Mucosa of descending colon (tissue), 3 donors: ENCODE measurements at places on chromosomes 4 and X. TPM values are rescaled to one million over a fixed set of nuclear protein-coding genes. Genes with fewer than 3 reads are reported as not detected.

DNA sequence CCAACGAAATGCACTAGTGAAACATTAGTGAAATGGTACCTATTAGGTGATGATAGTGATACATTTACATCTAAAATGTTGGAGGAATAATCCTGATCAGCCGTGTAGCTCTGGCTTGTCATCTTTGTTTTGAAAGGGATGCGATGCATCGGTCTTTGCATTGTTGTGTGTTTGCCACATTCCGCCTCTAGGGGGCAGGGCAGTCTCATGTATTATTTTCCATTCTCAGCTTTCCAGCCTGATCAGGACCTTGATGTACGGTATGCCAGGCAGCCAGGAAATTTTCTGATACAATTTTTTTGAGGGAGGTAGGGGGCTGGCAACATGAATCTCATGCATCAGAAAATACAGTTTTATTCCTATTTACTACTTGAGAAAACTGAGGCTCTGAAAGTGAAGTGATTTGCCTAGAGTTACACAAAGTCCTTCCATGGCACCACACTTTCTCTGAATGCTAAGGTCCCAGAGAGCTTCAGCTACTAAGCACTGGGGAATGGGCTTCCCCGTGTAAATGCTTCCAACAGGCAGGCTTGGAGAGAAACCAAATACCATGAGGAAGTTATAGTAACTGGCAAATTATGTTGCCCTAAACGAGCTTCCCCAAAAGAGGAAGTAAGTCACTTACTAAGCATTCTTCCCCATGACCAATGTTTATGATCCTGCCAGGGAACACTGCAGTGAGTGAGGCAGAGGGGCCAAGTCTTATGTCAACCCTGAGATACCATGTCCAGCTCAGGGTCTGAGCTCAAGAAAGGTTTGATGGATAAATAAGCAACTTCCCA is 31.8 kb upstream of the IQSEC2 start:
- peak; percentile 80 for DNase-seq

DNA sequence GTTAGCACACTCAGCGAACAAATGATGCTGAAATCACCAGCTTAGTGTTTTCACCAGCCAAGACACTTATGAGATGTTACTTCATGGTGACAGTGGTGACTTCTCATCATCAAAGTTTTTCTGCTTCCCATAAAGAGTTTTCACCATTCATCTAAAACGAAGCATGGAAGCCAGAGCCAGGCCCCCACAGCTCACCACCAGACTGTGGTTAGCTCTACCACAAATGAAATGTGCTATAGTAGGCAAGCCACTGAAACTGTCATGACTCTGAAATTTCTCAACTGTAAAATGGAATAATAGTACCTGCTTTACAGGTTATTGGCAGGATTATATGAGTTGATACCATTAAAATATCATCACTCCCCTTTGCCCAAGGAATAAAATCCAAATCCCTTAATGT is 56.4 kb upstream of the HHIP start:
- no peak for DNase-seq

GRCh38 chr4:182339221-182339641 is 96.0 kb downstream of the TENM3 start:
- DNase-seq: no peak

VCX gene
- total RNA-seq: not detected

GRCh38 chrX:64230123-64230970 is at the start of gene ASB12:
Gene ASB12 (minus strand): TSS chrX:64230607. CDS start chrX:64225650, 4,957 bp downstream.
- DNase-seq: no peak

DNA sequence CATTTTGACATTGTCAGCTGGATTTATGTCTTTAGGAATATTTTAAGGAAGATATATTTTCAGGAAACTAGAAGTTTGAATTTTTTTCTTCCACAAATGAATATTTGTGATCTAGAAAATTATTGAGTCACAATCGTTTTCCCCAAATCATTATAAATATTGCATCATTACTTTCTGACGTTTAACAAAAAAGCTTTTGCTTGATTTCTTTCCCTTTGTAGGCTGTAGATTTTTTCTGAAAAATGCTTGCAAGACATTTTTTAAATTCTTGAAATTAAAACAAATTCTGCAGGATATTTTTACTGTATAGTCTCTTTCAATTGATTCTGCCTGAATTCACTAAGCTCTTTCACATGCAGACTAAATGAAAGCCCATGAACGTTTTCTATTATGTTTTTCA is 4.9 kb upstream of the SMARCAD1 start:
- DNase-seq: no peak

- no peak for DNase-seq
These were observed 15.6 kb downstream of the PGK1 start for GRCh38 chrX:78119521-78120227.

- DNase-seq: peak; percentile 43
These were observed 5.4 kb upstream of the CXCR3 start for GRCh38 chrX:71623714-71624113.

DNA sequence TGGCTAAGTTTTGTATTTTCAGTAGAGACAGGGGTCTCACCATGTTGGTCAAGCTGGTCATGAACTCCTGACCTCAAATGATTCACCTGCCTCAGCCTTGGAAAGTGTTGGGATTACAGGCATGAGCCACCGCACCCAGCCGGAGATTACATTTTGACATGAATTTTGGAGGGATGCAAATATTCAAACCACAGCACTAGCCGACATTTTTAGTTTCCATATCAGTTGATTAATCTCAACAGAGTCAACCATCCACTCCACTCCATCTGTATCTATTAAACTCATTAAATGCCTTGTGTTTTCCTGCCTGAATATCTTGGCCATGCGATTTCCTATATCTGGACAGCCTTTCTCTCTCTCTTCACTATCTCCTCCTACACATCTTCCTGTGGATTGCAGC is 64.1 kb upstream of the PDGFRA start:
- DNase-seq: no peak

ELOVL6 gene
- total RNA-seq: 59.8 TPM

GRCh38 chr4:98627531-98628257 is 30.7 kb downstream of the TSPAN5 start:
- DNase-seq: no peak

DNA sequence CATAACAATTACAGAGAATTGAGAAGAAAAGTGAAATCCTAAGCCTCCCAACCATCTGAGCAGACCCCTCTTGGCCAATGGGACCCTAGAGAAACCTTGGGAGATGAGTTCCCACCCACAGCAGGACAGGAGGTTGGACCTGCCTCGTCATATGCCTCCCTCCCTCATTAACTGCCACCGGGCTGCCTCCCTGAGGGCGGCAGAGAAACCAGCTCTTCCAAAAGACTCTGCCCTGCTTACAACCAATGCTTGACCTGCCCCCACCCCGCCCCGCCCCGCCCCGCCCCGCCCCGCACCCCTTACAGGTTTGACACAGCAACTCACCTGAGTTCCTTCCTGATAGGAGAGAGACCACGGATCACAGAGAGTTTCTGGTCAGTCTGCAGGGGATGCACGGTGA is 86.1 kb downstream of the ADRA2C start:
- no peak for DNase-seq

- DNase-seq: no peak
These were observed 10.6 kb downstream of the NYX start for GRCh38 chrX:41457613-41458192.

GRCh38 chrX:46072791-46073190 is 472.4 kb downstream of the ZNF674 start:
- no peak for DNase-seq
